ENCODE measurements at places on chromosomes 12 and 14.

DNA sequence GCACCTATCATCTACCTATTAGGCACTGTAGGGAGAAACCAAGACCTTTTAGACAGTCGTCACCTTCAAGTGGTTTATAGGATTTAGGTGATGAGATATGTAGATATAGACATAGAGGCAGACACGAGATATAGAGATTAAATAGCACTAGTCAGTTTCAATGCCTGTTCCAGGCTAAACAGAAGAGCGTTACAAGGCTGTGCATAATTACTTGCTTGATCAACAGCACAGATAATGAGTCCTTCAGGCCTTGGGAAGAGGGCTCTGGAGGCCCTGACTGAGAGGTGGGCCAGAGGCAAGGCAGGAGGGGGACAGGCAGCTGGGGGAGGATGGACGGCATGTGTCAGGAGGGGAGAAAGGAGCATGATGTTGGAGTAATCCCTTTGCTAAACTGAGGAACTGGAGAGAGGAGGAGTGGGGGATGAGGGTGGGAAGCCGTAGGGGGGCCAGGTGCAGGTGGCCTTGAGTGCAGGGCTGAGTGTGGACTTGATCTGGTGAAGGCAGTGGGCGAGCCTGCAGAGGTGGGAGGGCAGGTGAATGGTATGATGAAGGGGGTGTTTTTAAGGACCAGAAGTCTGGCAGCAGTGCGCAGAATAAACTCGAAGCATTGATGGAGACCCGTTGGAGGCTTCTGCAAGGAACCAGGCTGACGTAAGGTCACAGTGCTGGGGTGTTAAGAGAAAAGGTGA is 43.9 kb upstream of the ATP23 start:
- no peak for DNase-seq

DNA sequence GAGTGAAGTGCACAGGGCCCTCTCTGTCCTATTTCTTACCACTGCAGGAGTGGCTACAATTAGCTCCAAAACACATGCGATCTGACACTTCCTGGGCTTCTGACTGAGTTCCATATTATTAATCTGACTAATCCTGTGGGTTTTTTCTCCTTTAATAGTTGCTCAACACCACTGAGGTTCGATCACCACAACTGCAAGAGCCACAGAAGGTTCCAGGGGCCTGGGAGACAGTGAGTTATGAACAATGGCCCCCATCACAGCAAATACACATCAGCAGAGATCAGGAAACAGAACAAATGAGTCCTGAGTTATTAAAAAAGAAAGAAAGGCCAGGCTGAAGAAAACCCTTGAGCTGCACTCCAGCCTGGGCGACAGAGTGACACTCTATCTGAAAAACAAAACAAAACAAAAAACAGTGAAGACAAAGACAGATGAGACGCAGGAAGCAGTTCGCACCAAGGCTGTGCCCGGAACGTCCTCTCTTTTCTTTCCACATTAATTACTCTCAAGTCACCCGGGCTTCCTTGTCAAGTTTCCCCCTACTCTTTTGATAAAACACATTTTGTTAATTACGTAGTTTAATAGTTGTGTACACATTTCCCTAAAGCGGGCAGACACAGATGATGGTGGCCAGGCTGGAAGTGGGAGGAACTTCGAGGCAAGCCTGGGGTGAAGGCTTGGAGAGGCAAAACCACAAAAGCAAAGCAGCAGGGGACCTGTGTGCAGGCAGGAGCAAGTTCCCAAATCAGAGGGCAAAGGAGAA is 42.7 kb downstream of the CDC42BPB start:
- no peak for DNase-seq

- DNase-seq: no peak
Observed at GRCh38 chr12:5560265-5560664, 128.4 kb downstream of the NTF3 start.

- no peak for DNase-seq
Observed at GRCh38 chr14:100267990-100268389, 29.0 kb downstream of the YY1 start.

GRCh38 chr12:108806346-108806745 is 51.0 kb downstream of the SSH1 start:
- no peak for DNase-seq

GRCh38 chr12:42056130-42056529 is 88.5 kb downstream of the GXYLT1 start:
- no peak for DNase-seq

DNA sequence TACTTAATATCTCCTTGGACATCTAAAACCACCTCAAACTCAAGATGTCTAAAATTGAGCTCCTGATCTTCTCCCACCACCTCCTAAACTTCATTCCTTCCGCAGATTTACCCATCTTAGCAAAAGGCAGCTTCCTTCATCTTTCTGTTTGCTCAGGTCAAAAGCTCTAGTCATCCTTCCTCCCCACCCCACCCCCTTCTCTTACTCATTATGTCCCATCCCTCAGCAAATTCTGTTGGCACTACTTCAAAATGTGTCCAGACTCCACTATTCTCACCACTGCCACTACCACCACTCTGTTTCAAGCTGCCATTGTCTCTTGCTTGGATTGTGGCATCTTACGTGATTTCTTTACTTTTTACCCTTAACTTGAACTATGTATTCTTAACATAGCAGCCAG is 59.2 kb upstream of the ZDHHC17 start:
- DNase-seq: no peak

DNA sequence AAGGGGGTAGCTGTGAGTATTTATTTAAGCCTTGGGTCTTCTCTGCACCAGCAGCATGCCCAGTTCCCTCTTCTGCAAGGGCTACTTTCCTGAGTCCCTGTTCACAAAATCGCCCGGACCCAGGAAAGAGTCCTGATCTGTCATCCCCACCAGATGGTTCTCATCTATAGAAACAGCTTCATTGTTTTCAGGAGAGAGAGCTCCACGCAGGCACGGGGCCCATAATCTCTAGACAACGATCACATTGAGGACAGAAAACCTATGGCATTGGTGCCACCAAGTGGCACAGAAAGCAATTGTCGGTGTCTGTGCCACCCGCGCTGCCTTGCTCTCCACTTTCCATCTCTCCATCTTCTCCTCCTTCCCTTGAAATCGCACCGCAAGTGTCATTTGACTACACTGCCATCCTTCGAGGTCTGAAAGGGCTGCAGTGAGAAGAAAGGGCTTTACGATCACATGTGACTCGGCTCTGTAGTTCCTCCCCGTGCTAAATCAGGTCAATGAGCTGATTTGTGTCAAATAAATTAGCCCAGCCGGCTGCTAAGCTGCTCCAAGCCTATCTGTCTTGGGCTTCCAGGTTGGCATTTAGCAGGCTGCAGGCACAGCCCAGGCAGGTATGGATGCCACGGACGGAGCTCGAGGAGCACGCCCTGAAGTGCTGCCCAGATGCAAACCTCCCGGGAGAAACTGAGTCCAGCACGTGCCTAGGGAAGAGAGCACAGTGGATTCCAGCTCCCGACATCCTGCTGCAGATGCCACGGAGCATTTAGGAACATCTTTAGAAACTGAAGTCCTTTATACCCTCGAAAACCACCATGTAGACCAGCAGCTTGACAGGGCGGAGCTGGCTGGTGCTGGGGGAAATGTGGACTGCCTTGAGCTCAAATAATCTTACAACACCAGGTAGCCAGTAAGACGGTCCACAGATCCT is 28.8 kb downstream of the SPRING1 start:
- peak; percentile 18 for DNase-seq

- no peak for DNase-seq
Observed at GRCh38 chr14:100296106-100296651, 10.1 kb downstream of the SLC25A29 start.

- no peak for DNase-seq
Observed at GRCh38 chr12:16607906-16608775, 2.2 kb upstream of the LMO3 start.

DNA sequence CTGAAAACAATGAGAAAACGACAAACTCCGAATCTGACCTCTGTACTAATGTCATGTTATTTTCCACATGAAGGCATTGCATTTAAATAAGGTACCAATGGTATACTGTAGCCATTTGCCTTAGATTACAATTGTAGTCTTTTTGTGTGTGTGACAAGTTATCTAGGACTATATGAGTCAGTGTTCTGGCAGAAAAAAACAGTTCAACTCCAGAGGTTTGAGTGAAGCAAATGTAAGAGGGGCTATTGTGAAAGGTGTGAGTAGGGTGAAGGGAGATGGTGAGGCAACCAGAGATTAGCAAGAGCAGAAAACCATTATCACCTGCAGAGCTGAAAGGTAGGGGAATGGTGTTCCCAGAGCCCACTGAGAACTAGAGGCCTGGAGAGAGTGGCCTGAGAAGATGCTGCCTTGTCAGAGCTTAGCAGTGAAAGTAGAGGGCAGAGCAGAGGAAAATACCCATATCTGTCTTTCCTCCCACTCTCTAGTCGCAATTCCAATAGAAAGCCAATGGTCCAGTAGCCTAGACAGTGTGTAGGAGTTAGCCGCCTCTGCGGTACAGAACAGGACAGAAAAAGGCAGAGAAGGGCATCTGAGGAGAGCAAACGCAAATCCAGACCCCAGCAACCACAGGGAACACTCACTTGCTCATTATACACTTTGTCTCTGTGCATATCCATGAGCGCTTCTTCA is 112.2 kb downstream of the DYRK2 start:
- no peak for DNase-seq

GRCh38 chr14:93748208-93749075 is 39.8 kb downstream of the PRIMA1 start:
- no peak for DNase-seq

- no peak for DNase-seq
Observed at GRCh38 chr12:4707306-4707705, 12.9 kb upstream of the GALNT8 start.

DNA sequence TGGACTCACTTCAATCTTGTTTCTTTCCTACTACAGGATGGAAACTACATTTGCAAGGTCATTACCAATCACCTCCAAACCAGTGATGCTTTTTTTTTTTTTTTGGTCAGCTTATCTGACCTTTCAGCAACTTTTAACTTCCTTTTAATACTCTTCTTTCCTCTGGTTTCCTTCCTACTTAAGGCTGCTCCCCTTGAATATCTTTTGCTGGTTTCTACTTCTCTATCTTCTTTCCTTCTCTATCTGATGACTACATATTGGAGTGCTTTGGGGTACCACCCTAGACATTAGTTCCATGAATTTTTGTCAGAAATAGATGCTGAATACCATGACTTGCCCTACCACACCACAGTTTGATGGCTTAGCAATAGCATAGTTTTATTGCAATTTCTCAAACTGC is 197.7 kb upstream of the DDHD1 start:
- DNase-seq: no peak

- no peak for DNase-seq
Observed at GRCh38 chr12:38785381-38785780, 120.0 kb downstream of the CPNE8 start.

- peak; percentile 58 for DNase-seq
Observed at GRCh38 chr12:124466216-124467128, 100.9 kb downstream of the NCOR2 start.

- DNase-seq: no peak
Observed at GRCh38 chr12:97305651-97306050, 157.0 kb upstream of the RMST start.

- DNase-seq: no peak
Observed at GRCh38 chr14:89707086-89707485, 247.4 kb downstream of the EFCAB11 start.

DNA sequence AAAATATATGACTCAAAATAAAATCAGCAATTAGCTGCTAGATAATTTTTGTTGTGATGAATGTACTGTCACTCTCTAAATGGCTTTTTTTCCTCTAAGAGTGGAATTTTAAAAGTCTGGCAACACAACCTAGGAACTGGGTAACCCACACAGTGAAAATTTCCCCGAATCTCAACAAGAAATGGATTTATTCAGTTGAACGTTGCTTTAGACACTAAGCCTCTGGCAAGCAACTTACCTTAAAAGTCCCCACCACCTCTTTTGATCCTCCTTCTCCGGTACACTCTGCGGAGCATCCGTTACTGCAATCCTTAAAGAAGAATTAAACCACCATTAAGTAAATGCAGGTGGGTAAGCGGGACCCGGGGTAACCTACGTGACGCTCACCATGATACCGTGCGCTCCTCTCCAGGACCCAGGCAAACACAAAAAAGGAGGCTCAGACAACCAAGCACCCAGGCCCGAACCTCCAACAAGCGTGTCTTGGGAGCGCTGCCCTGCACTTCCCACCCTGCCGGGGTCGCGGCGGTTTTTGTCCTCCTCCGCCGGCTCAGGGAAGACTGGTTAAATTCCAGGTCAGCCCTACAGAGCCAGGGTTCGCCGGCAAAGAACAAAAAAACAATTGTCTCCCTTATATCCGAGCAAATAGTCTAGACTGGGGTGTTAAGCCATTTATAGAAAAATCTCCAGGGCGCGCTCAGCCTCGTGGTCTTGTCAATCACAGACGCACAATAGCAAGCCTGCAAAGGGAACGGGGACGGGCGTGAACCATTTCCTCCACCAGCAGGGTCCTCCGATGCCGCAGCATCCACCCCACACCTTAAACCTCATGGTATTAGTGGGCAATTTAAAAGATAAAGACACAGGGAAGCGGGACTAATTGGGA is 47.1 kb downstream of the BCAT1 start:
- no peak for DNase-seq

DNA sequence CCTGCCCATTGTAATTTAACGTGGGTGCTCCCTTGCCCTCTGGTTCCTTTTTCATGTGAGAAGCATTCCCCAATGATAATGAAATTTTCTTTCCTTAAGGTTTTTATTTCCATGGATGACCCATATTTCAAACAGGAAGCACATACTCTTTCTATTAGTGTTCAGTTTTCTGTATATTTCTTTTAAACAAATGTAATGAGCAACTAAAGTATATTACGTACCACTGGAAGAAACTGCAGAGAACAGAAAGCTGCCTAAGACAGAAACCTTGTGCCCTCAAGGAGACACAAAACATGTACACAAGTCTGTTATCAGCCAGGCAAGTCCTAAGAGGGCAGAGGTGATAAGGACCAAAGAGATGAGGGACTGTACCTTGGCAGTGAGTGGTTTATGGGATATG is 414.9 kb downstream of the ETNK1 start:
- DNase-seq: no peak

DNA sequence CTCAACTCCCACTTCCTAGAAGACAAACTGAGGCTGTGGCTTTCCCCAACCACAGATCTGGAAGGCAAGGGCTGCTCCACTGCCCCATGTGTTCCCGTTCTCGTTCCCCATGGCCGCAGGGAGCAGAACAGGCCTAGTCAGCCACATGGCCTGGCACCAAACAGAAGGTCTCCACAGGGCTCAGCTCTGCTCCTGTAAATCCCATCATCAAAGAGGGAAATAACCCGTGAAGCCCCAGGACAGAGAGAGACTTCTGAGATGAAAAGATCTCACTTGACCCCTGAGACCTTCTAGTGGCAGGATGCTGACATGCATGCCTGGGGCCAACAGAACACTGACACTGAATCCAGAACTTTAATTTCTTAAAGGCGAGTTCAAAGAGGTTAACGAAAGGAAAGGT is 68.9 kb downstream of the BCL11B start:
- no peak for DNase-seq

- DNase-seq: no peak
Observed at GRCh38 chr14:23514644-23514957, 37.0 kb downstream of the ZFHX2 start.

DNA sequence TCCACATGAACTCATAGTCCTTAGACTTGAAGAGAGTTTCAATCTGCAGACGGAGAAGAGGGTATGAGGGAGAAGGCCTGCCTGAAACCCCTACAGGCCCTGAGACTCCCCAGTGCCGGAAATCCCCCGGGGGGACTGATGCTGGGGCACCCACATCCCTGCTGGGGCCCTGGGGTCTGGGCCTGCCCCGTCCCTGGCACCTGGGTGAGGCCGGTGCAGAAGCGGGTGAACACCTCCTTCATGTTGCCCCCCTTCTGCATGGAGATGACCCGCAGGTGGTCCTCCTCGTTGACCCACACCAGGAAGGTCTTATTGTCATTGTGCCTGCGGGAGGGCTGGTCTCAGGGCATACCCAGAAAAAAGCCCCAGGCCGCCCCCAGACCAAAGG is 2.4 kb downstream of the CKB start:
- DNase-seq: no peak

Measured in stimulated activated CD4-positive, alpha-beta T cell treated with anti-CD3 and anti-CD28 coated beads, Interleukin-1b, Interleukin-23, amount 100 ng/mL, for 1 hour (primary cell).